Astrocyte of the spinal cord (primary cell): ENCODE measurements at places on chromosomes 1 and 21.

DNA sequence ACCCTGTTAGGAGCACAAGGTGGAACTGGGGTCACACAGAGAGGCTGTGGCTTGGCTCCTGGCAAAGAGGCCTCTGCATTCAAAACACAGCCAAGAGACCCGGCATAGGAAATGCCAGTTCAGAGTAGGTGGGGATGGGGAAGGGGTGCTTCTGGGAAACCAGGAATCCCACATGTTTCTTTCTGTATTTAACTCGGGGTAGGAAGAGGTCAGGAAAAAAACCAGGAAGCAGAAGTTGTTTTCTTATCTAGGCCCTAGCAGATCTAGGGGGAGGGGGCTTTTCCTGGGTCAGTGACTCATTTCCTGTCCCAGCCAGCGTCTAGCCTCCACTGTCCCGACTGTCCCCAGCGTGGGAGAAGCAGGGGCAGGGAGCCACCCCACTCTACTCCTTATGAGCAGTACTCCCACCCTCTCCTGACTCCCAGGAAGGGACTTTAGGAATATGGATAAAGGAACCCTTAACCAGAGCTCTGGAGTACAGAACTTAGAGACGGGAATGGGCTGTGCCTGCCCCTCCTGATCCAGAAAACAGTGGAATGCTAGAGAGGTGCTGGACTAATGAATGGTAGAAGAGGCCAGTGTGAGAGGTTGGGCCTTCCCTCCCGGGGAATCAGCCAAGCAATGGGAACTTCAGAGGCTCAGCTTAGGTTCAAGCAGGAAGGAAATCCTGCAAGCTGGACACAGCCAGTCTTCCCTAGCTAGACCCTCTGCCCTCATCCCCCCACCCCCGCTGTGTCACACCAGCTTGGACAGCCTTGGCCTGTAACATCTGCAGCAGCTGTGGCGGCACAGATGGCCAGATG is 5.7 kb downstream of the FHL3 start:
- DNase-seq = peak; percentile 71

DNA sequence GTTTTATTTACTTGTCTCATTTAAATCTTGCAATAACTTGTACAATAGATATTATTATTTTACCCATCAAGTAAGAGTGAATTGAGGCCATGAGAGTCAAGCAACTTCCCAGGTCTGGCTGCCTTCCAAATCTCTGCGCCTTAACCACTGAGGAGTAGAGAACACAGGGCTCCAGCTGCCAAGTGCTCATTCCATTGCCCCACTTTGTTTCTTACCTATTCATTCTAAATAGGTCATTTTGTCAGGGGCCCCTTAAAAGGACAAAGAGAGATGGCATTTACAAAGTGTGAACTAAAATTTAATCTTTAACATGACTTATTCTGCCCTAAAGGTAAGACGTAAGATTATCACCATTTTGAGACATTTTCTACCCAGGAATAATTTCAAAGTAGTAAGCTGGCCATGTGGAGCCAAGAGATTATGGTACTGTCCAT is 3.5 kb downstream of the PPP1R15B start:
- peak; percentile 78 for DNase-seq

- no peak for DNase-seq
These were observed 479.3 kb upstream of the RUNX1 start for GRCh38 chr21:35528116-35529042.

DNA sequence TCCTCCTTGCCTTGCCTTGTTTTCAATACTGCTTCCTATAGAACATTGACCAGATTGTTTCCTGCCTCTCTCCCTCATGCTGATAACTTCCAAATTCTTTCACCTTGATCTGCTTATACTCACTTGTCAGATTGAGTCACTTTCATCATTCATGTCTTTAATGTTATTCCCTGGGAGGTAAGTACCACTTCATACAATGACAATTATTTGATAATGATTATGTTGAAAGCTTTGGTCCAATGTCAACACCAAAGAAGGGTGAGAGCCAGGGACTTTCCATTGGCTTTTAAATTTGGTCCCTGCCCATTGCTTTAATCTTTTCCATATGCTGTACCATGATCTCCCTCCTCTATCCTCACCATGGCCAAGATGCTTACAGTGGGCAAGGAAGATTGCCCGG is 137.4 kb downstream of the SYT2 start:
- DNase-seq = no peak

DNA sequence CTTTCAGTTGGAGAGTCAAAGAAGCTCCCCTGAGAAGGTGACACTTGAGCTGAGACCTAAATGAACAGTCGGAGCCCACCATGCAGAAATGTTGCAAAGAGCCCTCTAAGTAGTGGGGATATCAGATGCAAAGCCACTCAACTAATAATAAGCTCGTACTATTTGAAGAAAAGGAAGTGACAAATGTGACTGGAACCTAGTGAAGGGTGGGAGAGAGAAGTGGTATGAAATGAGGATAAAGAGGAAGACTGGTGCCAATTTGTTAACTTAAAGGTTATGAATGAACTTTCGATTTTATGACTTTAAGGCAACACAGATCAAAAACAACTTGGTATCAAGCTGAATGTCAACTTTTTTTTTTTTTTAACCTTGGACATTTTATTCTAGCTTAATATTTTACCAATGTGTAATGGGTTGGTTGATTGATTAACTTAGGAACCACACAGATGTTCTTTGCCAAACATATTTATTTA is 14.7 kb downstream of the LYPLAL1 start:
- DNase-seq = no peak

DNA sequence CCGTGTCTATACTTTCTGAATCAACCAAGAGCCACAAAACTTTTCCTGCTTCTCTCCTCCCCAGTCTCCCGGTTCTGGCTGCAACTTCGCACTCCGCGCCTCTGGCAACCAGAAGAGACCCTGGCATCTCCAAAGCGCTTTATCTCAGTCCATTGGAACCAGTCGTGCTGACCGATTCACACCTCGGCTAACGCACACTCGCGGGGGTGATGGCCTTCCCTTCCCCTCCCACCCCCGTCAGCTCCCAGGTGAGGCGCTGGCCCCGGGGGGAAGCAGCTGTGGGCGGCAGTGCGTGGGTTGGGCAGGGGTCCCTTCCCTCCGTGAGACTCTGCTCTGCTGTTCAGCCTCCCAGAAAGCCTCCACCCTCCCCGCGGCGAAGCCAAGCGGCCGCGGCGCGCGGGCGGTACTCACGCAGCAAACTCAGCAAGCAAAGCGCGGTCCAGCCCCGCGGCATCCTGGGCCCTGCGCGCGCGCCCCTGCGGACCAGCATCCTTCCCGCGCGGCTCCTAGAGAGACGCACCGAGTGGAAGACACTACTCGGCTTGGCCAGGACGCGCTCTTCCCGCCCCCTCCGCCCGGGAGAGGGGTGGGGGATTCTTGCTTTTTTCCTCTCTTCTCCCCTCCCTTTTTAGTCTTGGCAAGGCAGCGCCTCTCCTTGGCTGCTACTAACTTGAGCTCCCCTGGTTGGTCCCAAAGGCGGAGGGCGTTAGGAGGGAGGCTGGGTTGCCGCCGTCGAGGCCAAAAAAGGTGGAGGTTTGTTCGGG is at the start of gene CD34:
Gene CD34, minus strand, starts transcription at position 535 of the 764 bp plus-strand sequence. Its CDS starts 45 bp downstream, at position 490.
- DNase-seq = no peak

DNA sequence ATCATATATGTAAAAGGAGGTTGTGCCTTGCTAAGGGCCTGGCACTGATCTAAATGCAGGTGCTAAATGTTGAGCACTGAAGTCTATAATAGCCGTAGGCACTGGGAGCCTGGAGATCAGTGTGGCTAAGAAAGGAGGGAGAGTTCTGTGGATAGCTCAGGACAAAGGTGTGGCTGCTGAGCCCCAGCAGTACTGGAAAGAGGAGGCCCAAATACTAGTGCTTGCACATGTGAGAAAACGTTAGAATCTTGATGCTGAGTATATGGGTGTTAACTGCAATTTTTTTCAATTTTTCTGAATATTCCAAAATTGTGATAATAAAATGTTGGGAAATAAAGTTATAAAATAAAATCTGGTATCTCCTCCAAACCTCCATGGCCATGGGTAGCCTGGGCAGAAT is 62.5 kb upstream of the PTGFRN start:
- no peak for DNase-seq

DNA sequence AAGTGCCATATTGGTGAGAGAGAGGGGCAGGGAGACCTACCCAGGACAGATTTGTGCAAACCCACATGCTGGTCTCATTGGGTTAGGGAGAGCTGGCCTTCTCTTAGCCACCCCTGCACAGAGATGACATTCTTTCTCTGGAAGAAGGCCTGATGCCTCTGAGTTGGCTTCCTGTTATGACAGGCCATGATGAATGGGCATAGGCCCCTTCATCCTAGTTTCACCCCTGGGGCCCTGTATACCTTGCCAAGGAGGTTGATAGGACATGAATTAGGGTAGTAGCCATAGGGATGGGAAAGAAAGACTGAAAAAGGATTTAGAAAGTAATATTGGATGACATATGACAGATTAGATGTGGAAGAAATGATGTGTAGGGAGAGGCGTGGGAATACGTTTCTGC is 46.6 kb downstream of the TENT5C start:
- DNase-seq = no peak

GRCh38 chr1:173195596-173196088 is 11.5 kb downstream of the TNFSF4 start:
- no peak for DNase-seq

- no peak for DNase-seq
These were observed 177.8 kb downstream of the PTPRU start for GRCh38 chr1:29414086-29414485.

DNA sequence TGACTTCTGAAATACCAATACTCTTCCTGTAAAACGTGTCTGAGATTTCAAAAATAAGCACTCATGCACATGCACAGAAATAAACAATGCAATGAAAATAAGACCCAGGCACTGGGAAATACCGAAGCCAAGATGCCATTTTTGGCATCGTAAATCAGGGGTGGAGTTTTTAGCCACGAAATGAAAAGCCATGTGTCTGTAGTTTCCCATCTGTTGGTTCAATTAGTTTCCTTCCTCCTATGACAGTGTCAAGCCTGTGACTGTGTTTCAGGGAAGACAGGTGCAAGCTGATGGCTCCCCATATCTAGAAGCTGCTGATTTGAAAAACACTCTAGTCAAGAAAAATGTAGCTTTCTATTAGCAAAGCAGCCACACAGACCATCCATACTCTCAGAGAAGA is 480.4 kb upstream of the CAMK1G start:
- DNase-seq = no peak

DNA sequence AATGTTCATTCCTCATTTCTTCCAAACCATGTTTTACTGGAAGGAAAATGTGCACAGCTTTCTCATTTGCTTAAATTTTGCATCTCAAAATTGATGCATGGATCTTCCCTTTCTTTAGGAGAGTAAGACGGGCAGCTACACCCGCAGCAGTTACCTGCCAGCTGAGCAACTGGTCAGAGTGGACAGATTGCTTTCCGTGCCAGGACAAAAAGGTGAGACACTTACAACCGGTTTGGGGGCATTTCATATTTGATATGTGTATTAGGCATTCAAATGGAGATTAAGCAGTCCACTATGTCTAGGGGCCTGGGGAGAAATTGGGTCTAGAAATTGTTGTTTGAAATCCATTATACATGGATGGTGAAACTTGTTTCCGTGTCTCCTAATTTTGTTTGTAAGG is 12.9 kb downstream of the C8A start:
- DNase-seq = no peak

DNA sequence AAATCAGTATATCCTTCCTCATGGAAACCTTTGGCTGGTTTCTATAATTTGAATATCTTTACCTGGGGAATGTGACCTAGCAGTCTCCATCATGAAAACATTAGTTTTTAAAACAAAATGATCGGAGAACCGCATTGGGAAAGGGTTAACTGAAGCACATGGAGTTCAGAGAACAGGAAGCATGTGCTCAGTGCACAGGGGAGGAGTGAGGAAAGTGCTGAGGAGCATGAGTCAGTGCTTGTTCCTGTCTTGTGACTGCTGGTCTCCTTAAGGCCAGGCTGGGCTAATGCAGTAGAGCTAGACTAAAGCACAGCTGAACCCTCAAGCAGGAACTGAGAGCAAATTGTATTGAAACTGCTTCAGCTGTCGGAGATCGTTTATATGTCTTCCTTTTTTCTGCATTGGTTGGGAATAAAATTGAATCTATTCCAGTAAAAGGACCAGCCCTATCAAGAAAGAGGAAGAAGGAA is 5.8 kb downstream of the IFI16 start:
- peak; percentile 82 for DNase-seq

DNA sequence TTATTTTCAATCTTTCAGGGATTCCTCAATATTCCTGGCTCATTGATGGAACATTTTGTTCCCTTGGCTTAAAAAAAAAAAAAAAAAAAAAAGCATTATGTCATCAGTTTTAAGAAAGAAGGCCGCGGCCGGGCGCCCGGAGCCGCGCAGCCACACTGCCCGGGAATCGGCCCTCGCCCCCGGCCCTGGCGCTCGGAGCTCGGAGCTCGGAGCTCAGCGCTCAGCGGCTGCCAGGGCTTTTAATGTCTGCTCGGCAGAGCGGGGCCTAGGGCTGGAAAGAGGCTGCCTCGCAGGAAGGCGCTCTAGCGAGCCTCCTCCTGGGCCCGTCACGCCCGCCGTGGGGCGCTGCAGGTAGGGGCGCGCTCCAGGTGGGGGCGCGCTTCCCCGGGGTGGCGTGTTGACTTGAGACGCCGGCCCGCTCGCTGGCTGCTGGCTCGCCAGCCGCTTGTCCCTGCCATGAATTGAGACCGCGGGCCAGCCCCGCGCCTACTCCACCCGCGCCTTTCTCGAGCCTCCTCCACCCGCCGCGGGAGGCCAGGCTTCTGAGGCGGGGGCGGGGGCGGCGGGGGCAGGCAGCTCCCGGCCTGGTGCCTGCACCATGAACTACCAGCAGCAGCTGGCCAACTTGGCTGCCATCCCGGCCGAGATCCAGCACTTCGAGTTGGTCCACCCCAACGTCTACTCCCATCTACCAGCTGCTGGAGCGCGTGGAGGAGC is 5.4 kb upstream of the TDRD5 start:
- DNase-seq = peak; percentile 50

DNA sequence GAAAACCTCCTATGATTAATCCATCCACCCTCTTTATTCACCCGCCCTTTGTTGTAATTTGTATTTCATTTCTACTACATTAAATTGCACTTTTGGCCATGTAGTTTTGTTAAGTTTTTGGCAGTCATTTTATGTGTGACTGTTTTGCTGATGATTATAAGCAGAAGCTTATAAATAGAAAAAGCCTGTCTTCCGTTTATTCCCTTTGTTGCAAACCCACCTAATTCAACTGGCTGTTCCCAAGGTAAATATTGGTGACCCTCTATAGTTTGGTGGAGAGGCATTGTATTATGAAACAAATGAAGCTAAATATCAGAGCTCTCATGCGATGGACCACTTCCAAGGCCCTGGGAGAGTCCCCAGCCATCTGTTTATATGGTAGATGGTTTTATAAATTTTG is 36.7 kb upstream of the IGSF3 start:
- no peak for DNase-seq

- no peak for DNase-seq
These were observed 120.9 kb downstream of the PPIAL4G start for GRCh38 chr1:148362216-148362611.

- DNase-seq = no peak
These were observed 3.8 kb downstream of the B4GALT2 start for GRCh38 chr1:43982808-43983207.

DNA sequence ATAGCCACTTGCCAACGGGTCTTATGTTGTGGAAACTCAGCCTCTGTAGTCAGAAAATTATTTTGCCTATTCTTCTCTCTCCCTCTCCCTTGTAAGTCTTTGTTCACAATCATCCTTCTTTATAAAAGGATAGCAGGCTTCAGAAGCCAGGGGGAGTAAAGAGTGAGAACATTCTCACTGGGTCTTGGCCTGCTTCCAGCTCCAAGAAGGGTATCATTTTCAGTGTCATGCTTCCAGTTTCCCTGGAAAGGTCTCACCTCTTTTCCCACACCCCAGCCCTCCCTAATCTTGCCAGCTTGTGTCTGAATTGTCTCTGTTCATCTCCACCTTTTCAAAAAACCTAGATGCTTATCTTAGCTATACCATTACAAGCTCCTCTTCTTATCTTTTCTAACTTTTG is 346.2 kb upstream of the LRRC7 start:
- DNase-seq = no peak
